ENCODE measurements at places on chromosomes 12 and 14. TPM values are rescaled to one million over a fixed set of nuclear protein-coding genes. Genes with fewer than 3 reads are reported as not detected.

DNA sequence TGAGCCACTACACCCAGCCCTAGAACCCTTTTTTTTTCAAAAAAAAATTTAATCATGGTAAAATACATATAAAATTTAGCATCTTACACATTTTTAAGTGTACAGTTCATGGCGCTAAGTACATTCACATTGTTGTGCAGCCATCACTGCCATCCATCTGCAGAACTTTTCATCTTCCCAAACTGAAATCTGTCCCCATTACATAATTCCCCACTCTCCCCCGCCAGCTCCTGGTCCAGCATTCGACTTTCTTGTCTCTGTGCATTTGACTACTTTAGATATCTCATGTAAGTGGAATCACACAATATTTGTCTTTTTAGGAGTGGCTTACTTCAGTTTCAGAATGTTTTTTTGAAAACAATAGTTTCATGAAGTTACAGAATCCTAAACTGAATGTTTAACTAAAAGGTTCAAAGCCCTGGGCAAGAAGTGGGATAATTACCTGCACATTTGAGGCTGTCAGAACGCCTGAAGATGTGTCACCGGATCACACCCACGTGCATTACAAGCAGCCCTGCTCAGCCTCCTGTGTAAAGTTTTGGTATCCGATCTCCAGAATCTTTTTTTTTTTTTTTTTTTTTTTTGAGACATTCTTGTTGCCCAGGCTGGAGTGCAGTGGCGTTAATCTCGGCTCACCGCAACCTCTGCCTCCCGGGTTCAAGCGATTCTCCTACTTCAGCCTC is 12.7 kb downstream of the EML1 start:
- no peak for DNase-seq

DNA sequence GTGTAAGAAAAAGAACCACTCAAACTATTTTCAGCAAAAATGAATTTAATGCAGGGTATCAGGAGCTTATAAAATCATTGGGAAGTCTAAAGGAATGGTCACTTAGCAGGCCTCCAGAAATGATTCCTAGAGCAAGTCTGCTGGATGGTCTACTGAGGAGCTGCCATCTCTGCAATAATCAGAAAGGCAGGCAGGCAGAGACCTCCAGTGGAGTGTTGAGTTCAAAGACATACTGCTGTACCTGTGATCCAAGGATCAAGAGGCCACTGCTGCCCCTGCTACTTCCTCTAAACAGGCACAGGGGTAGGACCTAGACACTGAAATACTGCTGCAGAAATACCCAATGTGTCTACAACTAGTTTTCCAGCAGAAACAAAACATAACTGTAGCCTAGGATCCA is 14.5 kb upstream of the KICS2 start:
- no peak for DNase-seq

DNA sequence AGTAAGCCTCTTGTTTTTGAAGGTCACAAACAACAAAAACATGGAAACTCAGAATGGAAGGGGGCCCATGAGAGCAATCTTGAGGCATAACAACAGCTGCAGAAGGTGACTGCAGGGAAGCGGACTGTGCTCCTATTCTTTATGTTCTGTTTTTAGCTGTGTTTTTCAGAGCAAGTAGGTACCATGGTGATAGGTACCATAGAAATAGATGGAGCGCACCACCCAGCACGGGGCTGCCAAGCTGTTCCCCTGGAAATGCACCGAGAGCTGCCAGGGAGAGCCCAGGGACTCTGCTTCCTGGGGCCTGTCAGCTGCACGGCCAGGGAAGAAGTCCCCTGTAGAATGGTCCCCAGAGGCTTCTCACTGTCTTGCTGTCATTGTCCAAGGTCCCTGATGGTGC is 32.8 kb downstream of the DGLUCY start:
- DNase-seq, result no peak

Gene GPX2
- 134 TPM for total RNA-seq
